ENCODE measurements at places on chromosomes 13 and 19. TPM values are rescaled to one million over a fixed set of nuclear protein-coding genes. Genes with fewer than 3 reads are reported as not detected.

Gene ZNF507
- 24.7 TPM for total RNA-seq

Gene NHLRC3
- total RNA-seq, result 16.2 TPM

Gene NFIX
- 2.4 TPM for total RNA-seq

Gene PROZ
- total RNA-seq, result not detected

Gene ZNF90
- total RNA-seq, result 47.2 TPM

Gene CELF5
- 12.5 TPM for total RNA-seq

Gene ZNF677
- total RNA-seq, result 63.0 TPM

Gene TEX26
- total RNA-seq, result not detected

Gene GPR12
- total RNA-seq, result 2.5 TPM

Gene ZNF865
- total RNA-seq, result 14.6 TPM

Gene PINLYP
- 0.96 TPM for total RNA-seq

Gene SOX1
- 0.76 TPM for total RNA-seq

Gene ZNF653
- 19.2 TPM for total RNA-seq

Gene FXYD1
- not detected for total RNA-seq

Gene RGS9BP
- not detected for total RNA-seq

Gene KIR2DL4
- not detected for total RNA-seq

Gene CEACAM16
- total RNA-seq, result not detected

Gene CERS4
- total RNA-seq, result 27.3 TPM

Gene ATP8A2
- 70.1 TPM for total RNA-seq

Gene DHX34
- 119 TPM for total RNA-seq

Gene CARM1
- total RNA-seq, result 133 TPM

Gene CD70
- 4.7 TPM for total RNA-seq

Gene TTC9B
- 19.5 TPM for total RNA-seq

Gene NOSIP
- total RNA-seq, result 94.4 TPM

Gene MEDAG
- 0.51 TPM for total RNA-seq

Gene GNA15
- not detected for total RNA-seq

Gene TEKTIP1
- total RNA-seq, result 2.5 TPM

Gene DAND5
- total RNA-seq, result 0.44 TPM

Gene ZNF541
- not detected for total RNA-seq

Gene CEACAM21
- total RNA-seq, result not detected

Gene IFI30
- 0.76 TPM for total RNA-seq

Gene PCCA
- 66.8 TPM for total RNA-seq

Gene ZNF223
- 7.6 TPM for total RNA-seq

Gene ZSCAN5C
- 0.32 TPM for total RNA-seq

Gene PNPLA6
- total RNA-seq, result 82.0 TPM

Gene UQCRFS1
- total RNA-seq, result 34.9 TPM

Gene WASF3
- 10.1 TPM for total RNA-seq

Gene RAB3A
- total RNA-seq, result 77.4 TPM

Gene SGTA
- 90.6 TPM for total RNA-seq

Gene CILP2
- total RNA-seq, result 40.9 TPM

Gene SIGLEC8
- not detected for total RNA-seq

Gene STAP2
- 18.1 TPM for total RNA-seq

Gene CEACAM5
- not detected for total RNA-seq

Gene ZNF85
- total RNA-seq, result 32.2 TPM

Data from glutamatergic neuron (in vitro differentiated cells).